ENCODE measurements at places on chromosomes 16 and 17.

DNA sequence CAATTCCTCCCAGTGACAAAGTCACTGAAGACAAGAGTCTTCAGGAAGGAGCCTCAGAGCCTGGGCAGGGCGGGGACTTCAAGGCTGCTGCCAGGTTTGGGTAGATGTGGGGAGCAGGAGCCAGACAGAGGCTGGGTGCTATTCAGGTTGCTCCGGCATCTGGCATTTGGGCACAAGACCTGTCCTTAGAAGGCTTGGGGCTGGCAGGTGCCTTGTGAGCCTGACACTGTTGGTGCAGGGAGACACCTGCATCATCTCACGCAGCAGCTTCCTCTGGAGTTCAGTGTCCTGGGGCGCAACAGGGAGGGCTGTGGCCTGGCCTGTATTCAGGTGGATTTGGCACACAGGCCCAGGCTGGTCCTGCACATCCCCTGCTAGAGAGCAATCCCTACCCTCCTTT, 65.0 kb downstream of the MPRIP start:
- DNase-seq, result no peak

DNA sequence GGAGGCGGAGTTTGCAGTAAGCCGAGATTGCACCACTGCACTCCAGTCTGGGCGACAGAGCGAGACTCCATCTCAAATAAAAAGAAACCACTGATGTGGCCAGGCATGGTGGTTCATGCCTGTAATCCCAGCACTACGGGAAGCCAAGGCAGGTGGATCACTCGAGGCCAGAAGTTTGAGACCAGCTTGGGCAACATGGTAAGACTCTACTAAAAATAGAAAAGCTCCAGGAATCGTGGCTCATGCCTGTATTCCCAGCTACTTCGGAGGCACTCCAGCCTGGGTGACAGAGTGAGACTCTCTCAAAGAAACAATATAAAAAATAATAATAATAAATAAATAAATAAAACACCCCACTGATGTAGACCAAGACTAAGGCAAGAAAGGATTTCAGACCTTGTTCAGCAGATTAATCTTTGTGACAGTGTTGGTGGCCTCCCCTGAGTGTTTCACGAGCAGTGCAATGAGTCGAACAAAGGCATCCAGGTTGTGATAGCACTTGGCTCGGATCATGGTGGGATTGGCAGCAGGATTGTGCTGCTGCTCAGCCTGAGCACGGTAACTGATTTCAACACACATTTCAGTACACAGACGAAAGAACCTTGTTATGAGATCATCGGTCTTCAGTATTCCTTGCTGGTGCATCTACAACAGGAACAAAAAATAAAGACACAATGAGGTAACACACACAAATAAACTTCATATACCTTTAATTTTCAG, 18.6 kb downstream of the SETD6 start:
- DNase-seq, result no peak

- DNase-seq, result no peak
These were observed 115.7 kb upstream of the KCNJ16 start for GRCh38 chr17:69959283-69959682.

DNA sequence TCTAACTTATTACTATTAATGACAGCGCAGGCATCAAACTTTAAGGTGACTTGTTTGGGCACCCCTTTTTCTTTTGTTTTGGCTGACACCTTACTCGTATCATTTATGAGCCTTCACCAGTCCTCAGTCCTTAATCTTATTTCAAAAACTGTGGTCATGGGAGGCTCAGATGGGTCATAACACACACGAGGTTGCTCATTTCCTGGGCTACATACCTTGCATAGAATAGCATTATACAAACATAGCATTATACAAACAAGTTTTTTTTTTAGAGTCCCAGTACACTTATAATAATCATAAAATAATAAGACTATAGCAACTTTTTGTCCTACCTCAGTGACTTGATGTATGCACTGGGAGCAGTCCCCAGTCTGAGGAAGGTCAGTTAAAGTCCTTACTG, 11.2 kb upstream of the ACSF2 start:
- DNase-seq, result no peak

GRCh38 chr17:6072611-6073010, 2.4 kb downstream of the WSCD1 start:
- no peak for DNase-seq

DNA sequence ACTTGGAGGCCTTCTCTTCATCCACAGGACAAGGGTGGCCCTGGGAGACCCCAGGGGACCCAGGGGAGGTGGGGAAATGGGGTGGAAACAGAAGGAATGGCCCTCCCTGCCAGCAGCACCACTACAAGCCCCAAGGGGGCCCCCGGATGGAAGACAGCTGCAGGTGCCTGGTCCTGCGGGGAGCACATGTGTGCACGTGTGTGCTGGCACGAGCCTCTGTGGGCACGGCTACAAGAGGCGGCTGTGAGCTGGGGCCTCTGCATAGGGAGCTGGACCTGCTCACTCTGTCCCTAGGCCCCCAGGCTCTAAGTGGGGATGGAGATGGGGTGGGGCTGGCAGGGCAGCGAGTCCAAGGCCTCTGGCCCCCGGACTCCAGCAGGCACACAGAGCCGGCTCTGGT, 13.2 kb upstream of the AATK start:
- no peak for DNase-seq

- no peak for DNase-seq
These were observed 122.3 kb downstream of the DYNLRB2 start for GRCh38 chr16:80663078-80663477.

DNA sequence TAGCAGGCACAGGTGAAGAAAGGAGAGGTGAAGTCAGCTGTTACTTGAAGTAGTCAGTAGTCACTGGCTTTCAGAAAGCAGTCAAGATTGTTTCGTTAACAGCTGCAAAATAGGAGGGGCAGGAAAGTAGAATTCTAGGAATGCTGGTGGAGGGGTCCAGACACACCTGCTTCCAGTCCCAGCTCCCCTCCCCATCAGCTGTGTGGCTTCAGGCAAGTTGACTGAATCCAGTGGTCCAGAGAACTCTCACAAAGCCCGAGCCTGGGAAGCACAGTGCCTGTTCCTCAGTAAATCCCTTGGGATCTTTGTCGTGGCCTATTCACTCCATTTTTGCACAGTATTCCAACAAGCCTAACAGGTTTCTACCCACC, 4.6 kb upstream of the SOCS1 start:
- no peak for DNase-seq

DNA sequence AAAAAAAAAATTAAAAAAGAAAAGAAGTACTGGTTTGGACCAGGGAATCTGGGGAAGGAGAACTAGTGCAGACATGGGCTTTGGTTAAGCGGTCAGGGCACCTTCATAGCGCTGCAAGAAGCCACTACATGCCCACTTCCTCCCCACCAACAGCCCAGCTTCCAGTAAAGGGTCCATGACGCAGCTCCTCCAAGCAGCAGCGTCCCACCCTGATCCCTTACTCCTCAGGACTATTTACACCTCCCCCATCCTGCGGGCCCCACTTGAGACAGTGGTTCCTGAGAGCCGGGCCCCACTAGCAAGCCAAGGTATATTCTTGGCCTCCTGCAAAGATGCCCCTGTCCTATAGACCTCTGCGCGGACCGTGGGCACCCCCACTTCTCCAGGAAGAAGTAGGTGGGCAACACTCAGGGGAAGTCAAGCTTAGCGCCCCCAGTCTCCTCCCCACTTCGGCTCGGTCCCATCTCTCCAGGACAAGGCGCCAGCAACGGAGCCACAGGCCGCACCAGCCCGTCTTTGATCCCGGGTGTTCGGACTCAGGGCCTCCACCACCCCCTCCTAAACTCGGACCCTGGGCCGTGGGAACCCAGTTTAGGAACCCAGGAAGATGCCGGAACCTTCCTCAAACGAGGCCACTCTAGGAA, 913 bp upstream of the PRR14 start:
- no peak for DNase-seq

- DNase-seq, result no peak
These were observed 21.3 kb downstream of the DEF8 start for GRCh38 chr16:89969741-89970410.

DNA sequence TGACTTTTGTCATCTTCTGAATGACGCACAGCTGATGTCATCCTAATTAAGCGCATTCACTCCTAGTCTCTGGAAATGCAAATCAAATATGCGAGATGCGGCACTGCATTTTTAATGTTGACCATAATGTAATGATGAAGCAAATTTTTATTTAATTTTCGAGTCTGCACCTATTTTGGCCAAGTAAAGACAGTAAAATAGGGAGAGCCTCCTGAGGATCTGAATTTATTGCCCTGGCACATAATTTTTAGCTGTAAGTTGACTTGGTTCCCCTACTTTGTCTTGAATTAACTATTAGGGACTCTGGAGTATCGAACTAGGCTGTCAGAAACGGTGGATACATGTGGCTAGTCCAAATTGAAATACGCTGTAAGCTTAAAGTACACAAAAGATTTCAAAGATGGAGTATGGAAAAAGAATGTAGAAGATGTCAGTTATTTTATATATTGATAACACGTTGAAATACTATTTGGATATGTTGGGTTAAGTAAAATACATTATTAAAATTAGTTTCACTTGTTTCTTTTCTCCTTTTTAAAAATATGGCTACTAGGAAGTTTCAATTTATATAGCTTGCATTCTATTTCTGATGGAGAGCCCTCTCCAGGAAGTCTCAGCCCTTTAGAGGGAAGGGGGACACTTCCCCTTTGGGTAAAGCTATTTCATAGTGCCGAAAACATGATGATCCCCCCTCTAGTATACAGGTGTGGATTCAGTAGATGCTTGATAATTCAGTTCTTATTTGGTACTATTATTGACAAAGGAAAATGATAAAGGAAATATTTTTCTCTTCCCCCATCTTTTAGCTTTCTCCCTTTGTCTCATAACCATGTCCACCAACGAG, 991 bp downstream of the KPNA2 start:
- DNase-seq, result peak; percentile 68

Data from dermis blood vessel endothelial cell (primary cell).